SHP77 treated with DMSO at 0.1 percent for 48 hours (cell line): ENCODE measurements at places on chromosomes 1 and 21.

- DNase-seq, result no peak
These were observed 233.6 kb upstream of the FMN2 start for GRCh38 chr1:239858057-239858456.

DNA sequence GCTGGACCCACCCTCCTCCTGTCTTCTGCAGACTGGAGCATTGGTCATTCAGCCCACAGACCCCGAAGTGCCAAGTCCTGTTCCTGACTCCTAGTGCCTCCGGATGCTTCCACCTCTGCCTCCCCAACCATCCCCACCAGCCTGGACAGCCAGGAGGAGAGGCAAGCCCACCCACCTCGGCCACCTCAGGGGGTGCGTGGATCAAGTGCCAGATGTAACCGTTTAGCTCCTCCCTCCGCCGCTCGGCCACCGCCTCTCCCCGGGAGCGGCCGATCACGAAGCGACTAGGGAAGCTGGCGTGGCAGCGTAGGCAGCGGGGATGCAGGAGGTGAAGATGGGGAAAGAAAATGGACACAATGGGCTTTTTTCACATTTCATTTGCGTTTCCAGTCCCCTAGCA lies 18.1 kb upstream of the PPP1R15B start:
- DNase-seq, result no peak

- DNase-seq, result no peak
These were observed 14.4 kb downstream of the PRR9 start for GRCh38 chr1:153231785-153232184.

DNA sequence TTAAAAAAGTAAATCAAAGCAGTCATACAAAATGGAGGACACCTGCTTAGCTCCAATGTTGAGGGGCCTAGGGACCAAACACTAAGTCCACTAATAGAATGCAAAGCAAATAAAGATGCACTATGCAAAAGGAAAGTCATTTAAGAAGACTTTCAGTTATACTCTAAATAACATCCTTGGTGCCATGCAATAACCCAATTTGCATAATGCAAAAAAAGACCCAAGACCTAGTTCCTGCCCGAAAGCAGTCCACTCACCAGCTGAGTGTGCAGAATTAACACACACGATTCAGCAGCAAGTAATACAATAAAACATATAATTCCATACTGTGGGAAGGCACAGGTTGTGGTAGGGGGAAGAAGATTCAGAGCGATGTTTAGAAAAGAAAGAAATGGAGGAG lies 101.8 kb downstream of the TGFBR3 start:
- no peak for DNase-seq

GRCh38 chr21:22278366-22278765 lies 1280.2 kb downstream of the NCAM2 start:
- DNase-seq, result no peak

DNA sequence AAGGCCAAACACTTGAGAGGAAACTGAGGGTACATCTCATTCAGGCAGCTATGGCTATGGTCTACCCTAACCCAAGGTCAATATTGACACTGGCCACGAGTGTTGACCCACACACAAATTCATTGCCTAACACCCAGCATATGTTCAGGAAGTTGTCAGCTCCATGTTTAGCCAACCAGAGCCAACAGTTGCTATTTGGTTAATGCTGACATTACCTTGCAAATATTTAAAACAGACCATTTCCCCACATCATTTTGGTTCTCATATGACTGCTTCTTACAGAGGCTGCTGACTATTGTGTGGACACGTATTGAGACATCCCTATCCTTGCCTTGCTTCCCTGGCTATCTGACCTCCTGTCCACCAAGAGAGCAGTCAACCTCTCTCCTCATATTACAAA lies 97.3 kb downstream of the LMX1A start:
- DNase-seq, result no peak

DNA sequence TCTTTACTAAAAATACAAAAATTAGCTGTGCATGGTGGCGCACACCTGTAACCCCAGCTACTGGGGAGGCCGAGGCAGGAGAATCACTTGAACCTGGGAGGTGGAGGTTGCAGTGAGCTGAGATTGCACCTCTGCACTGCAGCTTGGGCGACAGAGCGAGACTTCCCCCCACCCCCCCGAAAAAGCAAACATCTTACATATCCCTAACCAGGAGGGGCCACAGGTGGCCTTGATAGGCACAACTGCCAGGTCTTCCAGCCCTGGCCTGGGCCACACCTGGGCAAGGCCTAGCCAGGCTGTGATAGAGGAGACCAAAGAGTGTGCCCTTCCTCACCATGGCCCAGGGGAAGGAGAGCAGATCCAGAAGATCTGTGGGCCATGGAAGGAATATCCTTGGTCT lies 28.6 kb upstream of the POU3F1 start:
- DNase-seq, result no peak

- no peak for DNase-seq
These were observed 106.7 kb downstream of the PTPRU start for GRCh38 chr1:29342983-29343382.

- no peak for DNase-seq
These were observed 122.5 kb upstream of the ETS2 start for GRCh38 chr21:38683222-38683621.

DNA sequence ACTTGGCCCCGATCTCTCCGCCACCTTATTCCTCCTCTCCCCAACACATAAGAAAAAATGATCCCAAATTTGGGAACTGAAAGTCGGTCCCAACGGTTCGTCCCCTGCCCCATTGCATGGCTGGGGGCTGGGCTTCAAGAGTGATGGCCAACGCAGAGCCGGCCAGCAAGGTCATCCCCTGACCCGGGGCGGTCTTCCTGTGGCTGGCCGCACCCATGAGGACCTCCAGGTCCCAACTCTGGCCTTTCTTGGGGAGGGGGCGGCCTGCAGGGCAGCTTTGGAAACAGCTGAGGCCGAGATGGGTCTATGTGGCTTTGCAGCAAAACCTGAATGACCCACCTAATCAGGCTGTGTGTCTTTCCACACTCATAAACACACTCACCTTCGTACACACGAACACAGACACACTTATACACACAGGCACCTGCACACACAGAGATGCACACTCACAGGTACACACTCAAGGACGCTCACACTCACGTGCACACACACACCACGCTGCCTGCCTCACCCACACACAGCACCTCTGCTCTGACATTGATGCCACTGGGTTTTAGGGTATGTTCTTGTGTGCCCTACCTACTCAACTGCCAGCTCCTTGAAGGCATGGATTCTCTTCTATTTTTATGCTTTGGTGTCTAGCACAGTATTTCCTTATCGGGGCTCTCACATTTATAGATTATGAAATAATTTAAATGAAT lies 562 bp downstream of the DYNLT5 start:
- no peak for DNase-seq

DNA sequence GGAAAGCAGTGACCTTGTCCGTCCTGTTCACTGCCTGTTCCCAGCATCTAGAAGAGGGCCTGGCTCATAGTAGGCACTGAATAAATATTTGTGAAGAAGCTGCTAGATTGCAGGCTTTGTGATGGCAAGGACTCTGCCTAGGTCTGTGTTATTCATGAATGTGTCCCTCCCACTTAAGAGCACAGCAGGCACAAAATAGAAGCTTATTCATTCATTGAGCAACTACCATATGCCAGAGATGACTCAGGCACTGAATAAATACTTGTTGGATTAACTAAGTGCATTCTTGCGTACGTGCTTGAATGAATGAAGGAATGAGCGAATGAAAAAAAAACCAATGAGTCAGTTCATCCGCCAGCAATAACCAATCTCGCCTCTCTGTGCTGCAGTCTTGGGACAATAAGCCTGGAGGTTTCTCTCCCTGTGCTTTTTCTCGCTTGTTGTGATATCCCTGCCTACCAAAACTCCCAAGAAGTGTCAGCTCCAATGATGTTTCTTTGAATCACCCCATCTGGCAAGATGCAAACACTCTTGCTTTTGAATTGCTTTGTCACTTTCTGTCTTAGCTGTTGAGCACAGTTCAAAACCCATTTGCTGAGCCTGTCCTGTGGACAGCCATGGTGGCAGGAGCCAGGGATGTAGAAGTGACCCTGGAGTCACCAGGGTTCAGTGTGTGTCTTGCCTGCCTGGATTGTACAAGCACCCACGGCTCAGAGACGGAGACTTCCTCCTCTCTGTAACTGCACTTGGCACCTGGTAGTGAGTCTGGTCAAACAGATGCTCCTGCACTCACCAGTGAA lies 143.9 kb downstream of the KAZN start:
- no peak for DNase-seq

GRCh38 chr1:11908095-11908675 lies 18.0 kb downstream of the KIAA2013 start:
- DNase-seq, result peak; percentile 99

DNA sequence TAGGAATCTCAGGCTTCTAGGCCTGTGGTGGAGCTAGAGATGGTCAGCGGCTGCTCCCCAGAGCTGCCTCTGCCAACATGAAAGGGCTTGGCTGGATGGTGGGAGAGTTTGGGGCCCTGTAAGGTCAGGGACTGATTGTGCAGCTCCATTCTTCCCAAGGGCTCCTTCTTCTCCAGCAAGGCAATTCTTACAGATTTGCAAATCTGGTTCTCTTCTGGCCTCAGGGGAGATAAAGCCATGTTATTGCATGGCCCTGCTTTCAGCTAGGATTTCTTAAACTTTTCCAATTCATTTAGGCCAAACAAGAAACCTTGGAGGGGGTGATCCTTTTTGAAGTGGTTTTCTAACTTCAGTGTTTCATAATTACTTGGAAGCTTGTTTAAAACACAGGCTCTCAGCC lies 213.4 kb downstream of the PRDM2 start:
- DNase-seq, result no peak

DNA sequence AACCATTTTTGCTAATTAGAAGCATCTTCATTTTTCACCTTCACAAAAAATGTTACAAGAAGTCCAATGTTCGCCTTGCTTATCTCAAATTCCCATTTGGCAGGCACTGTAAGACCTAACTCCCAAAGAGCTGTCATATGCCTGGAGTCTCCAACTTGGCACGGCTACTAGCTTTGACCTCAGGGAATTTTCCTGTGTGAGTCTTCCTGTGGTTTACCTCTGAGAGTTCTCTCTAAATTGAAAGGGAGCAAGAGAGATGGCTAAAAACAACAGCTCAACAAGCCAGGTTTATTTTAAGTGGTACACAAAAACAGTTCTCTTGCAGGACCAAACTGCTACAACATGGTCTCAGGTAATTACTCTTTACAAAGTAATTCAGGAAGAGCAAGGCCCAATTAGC lies 756.0 kb upstream of the ADGRL2 start:
- DNase-seq, result no peak

GRCh38 chr1:109902204-109902985 lies 8.3 kb upstream of the CSF1 start:
- DNase-seq, result no peak

DNA sequence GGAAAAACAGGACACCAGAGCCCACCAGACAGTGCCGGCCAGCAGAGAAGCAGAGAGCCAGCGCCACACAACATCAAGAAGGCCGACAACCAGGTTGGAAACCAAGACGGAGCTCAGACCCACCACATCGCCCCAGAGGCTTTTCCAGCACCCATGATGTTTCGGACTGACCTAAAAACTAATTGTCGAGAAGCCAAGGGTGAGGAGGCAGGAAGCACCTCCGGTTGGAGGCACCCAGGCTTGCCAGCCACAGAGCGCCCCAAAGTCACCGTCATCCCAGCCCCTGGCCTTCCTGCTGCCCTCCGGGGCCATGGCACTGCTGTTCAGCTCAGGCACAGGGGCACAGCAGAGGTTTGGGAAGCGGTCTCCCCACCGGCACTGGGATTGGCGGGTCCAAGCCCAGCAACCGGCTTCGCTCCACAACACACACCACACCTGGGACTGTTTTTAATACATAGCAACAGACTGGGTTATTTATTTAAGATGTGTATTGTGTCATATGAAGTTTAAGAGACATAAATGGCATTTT lies 67.2 kb downstream of the SLC37A1 start:
- DNase-seq, result no peak

GRCh38 chr1:221740369-221740992 lies 1.4 kb downstream of the DUSP10 start:
- peak; percentile 1 for DNase-seq

GRCh38 chr1:238293075-238293474 lies 402.4 kb upstream of the ZP4 start:
- DNase-seq, result no peak

DNA sequence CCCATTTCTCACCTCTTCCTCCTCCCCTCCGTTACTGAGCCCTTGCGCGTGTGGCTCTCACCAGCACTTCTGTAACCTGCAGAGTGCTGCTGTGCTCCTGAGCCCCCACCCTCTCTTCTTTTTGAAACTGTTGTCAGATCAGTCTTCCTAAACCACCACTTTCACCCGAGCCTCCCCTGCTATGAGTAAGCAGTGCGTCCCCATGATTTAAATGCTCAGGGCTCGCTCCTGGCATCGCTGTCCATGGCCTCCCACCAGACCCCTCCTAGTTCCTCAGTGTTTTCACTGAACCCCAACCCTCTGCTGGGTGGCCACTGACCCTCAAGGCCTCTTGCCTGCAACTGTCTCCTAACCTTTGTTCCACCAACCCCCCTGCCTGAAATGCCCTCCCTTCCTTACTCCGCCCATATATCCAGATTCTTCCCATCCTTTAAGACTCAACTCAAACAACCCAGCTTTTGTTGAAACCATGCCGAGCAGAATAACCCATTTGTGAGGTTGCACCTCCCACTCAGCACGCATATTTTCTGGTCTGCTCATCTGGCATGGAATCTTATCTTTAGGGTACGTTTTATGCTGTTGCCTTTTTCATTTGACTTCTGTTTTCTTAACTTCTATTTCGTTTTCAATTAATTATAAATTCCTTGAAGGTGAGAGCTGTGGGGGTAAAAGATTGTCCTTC lies 64.5 kb upstream of the FAM3B start:
- DNase-seq, result no peak
